ENCODE measurements at places on chromosomes 3 and 15.

DNA sequence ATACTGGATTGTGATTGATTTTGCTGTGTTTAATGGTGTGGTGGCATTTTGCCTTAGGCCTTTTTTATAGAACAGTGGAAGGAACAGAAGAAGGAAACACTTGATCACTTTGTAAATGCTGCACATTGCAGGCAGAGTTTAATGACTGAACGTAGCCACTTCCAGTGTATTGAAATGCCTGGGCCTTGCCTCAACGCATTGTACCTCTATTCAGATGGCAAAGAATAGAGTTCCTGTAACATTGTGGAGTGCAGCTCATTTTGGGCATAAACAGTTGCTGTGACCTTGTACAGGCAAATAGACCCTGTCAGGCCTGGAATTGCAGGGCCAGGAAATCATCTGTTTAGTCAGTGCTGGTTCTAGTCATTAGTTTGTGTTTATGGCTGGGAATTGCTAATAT, 225.0 kb downstream of the EPHA3 start:
- DNase-seq, result no peak

GRCh38 chr3:4799266-4800256, 179.7 kb upstream of the BHLHE40 start:
- no peak for DNase-seq

DNA sequence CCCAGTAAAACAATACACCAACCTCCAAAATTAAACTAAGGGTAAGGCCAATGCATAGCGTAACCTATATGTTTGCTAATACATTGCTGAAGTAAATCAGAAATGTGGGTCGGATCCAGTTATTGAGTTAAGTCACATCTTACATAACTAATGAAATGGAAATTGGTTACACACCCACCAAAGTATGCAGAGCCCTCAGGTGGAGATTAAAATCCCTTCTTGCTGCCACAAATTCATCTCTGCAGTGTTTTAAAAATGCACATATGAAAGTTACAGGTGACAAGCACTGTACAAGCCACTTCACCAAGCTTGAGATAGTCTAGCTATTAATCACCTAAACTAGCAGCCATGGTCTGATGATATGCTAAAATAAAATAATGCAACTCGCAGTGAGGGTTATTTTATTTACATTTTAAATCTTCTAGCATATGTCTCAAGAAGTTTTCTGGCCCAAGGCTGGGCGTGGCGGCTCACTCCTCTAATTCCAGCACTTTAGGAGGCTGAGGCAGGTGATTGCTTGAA, 130.6 kb downstream of the AQP9 start:
- no peak for DNase-seq

DNA sequence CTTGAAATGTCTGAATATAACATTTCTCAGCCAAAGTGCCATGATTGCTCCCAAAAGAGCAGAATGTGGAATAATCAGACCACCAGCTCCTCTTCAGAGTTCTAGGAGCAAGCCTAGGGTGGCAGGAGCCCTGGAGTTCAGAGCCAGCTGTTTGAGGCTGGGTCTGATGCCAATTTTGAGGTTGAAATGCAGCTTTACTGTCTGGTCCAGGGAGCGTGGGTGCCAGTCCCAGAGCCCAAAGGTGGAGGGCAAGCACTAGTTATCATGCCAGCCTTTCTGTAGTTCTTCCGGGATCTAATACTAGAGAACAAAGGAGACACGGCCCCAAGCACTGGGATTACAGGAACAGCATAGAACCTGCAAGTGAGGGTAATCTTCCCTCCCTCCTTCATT, 69.3 kb downstream of the TNFAIP8L3 start:
- DNase-seq, result no peak

DNA sequence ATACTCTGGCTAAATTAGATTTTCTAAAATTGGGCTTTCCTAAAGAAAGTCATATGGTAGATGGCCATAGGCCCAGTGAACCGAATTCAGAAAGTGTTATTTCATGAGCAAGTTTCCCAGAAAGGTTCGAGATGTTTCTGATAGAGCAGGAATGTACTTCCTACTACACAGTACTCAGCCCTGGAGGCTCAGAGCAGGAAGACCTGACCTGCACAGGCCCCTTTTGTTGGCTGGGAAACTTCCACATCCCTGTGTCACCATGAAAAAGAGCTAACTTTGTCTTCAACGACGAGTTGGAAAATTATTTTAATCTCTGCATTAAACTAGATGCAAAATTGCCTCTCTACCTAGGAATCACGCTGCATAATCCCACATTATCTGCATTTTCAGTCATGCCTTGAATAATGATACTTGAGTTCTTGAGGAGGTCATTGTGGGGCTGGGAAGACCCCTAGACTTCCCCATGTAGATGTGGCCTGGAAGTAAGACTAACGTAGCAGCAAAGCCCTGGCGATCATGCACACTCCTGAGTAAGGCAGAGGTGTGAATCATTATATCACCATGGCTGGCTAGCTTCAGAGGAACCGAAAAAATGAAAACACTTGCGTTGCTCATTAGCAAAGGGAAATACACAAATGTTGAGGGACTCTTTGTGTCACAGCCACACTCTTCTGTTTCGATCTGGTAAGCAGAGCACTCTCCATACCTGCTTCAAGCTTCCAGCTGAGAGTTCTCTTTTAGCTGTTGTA, 47.1 kb downstream of the CMTM7 start:
- DNase-seq, result no peak

DNA sequence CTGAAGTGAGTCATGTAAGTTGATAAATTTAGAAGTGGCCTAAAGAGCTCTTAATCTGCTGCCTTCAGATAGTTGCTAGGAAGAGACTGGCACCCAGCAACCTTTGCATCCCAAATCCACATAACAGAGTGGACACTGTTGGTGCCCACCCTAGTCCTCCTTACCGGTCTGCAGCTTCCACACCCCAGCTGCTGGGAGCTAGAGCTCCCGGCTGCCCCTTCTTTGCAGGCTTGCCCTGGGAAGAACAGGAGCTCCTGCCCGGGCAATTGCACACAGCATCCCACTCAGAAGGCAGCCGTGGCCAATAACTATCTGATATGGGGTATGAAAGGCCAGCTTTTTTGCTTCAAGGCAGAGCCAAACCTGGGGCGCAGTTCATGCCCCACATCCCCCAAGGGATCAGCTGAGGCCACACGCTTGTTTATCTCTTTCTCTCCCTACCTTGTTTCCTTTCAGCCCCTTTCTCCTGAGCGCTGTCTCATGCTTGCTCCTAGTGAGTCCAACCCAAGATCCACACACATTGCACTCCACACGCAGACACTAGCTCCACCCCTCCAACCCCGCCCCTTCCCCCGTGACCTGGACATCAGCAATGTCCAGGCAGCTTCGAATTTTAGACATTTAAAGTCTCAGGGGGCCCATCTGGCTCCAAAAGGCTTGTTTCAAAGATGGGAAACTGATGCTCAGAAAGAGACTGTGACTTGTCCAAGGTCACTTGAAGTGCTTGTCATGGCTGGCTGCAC, 9.1 kb downstream of the ATP2B2 start:
- DNase-seq, result no peak

GRCh38 chr3:52769786-52770455, 819 bp downstream of the NEK4 start:
- no peak for DNase-seq

GRCh38 chr3:122004107-122004506, 17.9 kb downstream of the ILDR1 start:
- no peak for DNase-seq

GRCh38 chr15:47917881-47918280, 200.6 kb downstream of the SEMA6D start:
- DNase-seq, result no peak

DNA sequence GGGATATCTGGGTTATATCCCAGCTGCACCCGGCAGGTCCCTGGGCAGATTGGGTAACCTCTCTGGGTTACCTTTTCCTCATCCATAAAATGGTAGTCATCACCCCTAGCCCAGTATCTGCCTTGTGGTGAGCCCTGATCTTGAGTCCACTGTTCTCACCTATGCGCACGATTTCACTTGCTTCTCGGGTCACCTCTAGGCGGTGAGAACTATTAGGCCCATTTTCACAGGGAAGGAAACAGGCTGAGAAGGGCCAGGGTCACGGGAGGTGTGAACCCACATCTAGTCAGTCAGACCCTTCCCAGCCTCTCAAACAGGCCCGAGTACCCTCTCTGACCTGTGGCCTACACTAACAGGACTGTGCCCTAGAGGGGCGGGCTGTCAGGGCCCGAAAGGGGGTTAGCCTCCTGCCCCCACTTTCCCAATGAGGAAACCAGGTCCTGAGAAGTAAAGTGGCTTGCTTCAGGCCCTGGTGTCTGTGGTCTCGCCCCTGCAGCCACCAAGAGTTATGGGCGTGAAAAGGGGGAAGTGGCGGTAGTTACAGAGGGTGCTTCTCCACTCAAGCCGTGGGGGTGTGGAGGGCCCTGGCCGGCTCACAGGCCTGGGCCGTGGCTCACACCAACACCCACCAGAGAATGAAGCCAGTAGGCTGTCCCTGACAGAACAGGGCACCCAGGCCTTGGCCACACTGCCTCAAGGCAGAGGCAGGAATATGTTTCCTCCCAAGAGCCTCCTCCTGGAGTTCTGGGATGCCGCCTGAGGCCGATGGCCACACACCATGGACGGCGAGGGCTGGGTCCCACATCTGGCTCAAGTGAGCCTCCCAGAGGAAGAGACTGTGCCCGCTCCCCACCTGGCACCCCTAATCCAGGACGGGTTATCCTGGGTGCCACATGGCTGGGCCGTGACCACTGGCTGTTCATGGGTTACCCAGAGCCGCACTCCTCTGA, 19.5 kb downstream of the PSTPIP1 start:
- DNase-seq, result no peak

DNA sequence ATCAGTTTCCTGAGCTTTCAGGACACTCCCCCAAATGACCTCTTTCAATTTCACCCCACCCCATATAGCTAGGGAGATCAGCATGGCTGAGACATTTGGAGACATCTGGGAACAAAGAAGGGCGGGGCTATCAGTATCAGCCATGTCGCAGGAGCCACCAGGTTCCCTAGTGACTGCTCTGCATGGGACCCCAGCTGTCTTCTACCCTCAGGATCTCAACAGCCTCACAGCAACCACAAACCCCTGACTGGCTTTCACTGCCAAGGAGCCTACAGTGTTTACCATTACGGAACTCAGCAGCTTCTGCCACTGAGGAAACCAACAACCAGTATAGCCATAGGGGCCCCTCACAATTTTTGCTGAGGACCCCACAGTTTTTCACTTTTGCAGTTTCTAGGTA, 269.6 kb upstream of the TRIM42 start:
- DNase-seq, result no peak

DNA sequence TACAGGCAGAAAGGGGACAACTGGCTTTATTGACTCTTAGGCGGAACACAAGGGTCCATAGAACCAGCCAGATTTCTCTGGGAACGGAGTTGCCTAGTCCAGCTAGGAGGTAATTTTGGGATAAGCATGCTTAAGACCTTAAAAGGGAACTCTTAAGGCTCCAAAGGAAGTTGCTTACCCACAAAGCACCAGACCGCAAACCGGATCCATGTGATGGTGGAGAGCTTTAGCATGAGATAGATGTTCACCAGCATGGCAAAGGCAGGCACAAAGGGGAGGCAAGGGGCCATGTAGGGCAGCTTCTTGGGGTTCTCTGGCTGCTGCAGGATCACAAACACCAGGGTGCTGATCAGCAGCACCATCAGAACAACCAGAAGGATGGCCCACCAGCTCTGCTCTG, 61.4 kb downstream of the CLDN11 start:
- no peak for DNase-seq

DNA sequence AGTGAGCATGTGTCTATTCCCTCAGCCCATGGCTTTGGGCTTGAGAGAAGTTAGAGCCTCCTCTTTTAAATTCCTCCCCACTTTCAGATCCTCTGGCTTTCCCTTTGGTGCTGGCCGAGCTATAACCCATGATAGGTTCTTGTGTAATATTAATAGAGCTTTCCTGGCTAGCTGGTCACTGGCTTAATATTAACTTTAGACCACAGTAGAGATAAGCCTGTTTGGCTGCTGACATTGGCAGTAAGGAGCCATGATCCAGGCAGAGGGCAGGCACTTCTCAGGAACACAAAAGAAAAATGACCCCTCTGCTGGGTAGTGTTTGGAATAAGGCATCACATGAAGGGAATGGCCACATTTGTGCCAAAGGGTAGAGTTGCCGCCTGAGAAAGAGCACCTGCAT, 65.4 kb upstream of the UMPS start:
- no peak for DNase-seq

DNA sequence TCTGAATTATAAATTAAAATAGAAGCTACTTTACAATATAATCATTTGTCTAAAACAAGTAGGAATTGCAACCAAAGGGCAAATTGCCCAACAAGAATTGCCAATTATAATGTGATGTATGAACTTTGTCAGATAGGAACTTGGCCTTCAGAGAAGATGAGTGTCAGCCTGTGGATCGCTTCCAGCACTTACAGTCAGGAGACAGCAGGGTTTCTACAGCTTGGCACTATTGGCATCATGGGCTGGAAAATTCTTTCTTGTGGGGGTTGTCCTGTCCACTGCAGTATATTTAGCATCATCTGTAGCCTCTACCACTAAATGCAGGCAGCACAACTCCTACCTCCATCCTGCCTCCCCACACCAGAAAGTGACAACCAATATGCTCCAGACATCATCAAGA, 48.1 kb upstream of the CRBN start:
- DNase-seq, result no peak

DNA sequence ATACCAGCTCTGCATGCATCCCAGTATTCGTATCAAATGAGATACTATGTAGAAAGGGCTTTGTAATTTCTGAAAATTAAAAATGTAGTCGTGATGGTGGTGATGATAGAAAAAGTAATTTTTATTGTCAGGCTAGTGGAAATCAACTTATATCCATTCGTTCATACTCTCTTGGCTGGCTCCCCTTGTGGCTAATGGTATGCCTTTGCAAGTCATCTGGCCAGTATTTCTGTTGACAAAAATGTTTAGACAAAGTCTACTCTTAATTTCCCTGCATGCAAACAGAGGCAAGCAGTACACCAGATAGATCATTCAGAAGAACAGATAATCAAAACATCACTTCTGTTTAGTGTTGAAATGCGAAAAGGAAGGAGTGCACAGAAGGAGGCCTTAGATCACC, 49.6 kb upstream of the DUT start:
- no peak for DNase-seq

DNA sequence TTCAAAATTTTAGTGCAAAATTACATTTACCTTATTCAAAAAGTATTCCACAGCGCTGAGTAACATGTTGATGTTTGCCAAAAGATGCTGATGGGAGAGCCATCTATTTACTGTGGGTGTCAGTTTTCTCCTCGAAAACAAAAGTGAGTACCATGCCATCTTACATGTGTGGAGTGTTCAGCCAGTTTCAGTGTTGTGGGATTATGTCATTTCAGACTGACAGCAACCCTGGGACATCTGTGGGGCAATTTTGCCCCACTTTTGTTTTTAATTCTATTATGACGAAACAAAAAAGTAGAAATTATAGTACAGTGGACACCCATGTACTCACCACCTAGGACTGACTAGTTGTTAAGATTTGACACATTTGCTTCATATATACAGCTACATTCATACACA, 19.6 kb downstream of the SLCO3A1 start:
- no peak for DNase-seq
